ENCODE measurements at places on chromosomes 5 and 9.

GRCh38 chr9:71306134-71306533 is 184.7 kb upstream of the TRPM3 start:
- DNase-seq, result no peak

- no peak for DNase-seq
These were observed 183.8 kb upstream of the ITGA1 start for GRCh38 chr5:52603778-52604554.

DNA sequence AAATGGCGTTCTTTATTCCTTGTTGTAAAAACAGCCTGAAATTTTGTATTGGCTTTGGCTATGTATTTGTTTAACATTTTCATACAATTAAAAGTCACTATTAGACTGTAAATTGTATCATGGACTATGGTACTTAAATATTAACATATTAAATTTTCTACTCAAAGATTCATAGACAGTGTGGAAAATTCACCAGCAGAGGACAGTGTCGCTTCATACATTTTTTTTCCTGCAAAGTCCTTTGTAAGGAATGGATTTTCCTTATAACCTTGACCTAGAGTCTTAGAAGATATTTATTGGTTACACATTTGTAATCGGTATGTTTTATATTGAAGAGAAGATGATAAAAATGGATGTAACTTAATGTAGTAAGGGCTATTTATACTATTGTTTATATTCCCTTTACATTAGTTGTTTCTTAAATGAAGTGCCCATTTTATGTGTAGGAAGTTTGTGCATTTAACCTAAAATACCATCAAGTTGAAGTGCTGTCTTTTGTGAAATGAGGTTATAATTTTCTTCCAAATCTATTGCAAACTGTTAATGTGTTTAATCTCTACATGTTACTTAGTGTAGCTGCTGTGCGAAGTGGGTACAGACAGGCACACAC is 150.1 kb downstream of the KDM4C start:
- DNase-seq, result no peak

GRCh38 chr5:170483701-170484458 is 19.9 kb upstream of the KCNIP1 start:
- DNase-seq, result no peak

- no peak for DNase-seq
These were observed 1.3 kb downstream of the FBXL7 start for GRCh38 chr5:15501091-15501791.

DNA sequence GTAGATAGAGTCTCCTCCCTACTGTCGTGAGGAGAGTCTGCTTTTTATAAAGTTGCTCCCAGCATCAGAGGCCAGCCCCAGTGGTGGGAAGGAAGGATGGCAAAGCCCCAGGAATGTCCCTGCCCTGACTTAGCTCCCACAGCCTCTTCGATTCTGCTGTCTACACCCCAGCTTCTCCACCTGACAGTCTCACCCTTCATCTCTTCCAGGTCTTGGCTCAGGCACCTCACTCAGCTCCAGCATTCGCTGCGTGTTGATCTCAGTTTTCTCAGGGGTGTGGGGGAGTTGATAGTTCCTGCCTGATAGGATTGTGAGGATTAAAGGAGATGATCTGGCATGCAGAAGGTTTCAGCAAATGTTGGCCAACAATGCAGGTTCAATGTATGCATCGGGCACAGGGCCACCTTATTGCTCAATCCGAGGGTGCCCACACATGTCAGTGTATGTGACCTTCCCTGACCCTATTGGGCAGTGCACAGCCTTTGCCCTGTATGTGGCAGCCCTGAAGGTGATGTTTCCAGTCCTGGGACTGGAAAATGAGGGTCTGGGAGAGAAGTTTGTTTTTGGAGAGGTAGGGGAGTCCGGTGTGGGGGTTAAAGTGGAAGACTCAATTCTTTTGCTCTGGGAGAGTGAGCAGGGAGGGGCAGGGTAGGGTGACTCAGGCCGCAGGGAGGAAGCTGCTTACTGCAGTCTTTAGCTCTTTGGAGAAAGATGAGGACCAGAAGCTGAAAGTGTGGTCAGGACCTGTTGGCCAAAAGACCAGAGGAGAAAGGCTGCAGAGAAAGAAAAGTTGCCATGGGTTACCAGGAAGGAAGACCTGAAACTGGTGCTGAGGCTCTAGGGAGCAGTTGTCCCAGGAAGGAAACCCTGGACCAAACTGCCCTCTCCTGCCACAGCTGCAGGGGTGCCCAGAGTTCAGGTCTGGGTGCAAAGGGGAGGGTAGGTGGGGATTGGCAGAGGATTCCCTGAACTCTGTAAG is 153.2 kb downstream of the MACROH2A1 start:
- DNase-seq, result no peak

- no peak for DNase-seq
These were observed 243.5 kb downstream of the ENC1 start for GRCh38 chr5:74396913-74397622.

DNA sequence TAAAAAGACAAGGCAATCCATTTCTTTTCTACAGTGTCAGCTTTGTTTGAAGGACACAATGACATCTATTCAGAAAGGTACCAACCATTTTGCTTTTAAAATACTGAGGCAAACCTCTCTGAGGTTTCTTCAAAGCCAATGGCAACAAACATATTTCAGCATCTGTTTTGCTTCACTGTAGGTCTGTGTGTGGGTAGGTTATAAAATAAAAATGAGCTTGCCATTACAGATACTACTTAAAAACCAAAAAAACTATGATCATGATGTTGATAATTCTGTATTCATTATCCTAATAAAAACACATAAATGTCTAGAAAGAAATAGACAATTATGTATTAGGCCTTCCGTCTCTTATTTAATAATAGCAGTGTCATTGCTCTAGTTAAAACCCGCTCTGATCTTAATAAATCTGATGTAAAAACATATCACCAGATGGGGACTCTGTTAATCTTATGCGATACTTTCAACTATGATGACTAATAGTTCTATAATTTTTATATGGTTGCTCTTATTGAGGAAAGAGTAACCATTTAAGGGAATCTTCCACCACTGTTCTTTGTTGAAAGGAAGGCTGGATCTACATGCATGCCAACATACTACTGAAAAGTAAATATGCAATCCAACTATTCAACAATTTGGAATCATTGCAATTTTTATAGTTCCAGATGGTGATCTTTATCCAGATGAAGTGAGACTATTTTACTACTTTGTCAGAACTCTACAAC is 647.2 kb downstream of the PDE4D start:
- no peak for DNase-seq

DNA sequence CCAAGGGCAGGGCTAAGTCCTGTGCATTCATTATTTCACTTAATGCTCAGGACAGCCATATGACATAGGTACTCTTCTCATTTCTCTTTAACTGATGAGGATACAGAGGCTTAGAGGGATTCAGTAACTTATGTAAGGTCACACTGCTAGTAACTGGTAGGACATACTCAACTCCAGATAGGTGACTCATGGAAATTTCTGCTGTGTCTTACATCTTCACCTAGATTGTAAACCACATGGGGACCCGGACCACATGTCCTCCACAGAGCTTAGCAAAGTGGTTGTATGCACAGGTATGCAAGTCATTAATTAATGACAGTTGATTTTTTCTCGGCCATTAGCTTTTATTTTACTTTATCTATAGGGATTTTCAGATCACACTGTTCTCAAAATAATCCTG is 29.3 kb downstream of the SLC1A1 start:
- no peak for DNase-seq

- DNase-seq, result no peak
These were observed 2.0 kb upstream of the SPATA31E1 start for GRCh38 chr9:87880683-87881082.

GRCh38 chr5:73954381-73954780 is 328.4 kb downstream of the ARHGEF28 start:
- DNase-seq, result no peak

- no peak for DNase-seq
These were observed 376.7 kb downstream of the DNAH5 start for GRCh38 chr5:13567819-13568218.

DNA sequence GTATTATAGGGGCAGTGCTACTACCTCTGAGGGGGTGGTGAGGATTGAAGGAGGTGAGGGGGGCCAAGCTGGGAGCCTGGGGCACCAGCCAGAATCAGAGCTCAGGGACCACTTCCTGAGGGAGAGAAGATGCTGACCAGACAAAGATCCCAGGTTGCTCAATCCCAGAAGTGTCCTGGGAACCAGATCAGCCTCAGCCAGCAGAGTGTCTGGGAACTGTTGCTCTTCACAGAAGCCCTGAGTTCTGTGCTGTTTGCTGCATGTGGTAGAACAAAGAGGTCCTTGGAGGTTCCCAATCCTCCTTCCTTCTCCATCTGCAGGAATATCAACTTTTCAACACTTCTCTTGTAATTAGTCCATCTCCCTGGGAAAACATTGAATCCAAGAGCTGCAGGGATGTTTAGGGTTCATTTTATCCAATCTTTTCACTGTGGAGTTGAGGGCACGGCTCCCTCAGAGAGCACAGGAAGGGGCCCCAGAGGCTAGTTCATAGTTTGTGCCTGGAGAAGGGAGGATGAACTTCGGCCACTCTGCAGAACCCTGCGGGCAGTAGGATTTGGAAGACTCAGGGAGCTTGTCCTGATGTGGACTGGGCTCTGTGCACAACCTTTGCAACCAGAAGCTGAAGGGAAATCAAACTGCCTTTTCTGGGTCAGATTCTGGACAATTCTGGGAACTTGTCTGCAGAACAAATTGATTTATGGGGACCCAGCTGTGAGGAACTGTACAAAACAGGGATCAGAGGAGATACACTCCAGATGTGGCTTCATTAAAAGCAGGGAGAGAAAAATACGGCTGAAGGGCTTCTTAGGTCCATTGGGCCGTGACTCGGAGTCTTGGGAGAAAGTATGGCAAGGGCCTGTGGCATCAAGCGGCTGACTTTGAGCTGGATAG is 57.1 kb downstream of the GALNT12 start:
- DNase-seq, result no peak
